KG1 (cell line): ENCODE measurements at places on chromosomes 7 and 10.
A peak's percentile ranks its signal among the peaks of the same experiment; 100 is the strongest.

DNA sequence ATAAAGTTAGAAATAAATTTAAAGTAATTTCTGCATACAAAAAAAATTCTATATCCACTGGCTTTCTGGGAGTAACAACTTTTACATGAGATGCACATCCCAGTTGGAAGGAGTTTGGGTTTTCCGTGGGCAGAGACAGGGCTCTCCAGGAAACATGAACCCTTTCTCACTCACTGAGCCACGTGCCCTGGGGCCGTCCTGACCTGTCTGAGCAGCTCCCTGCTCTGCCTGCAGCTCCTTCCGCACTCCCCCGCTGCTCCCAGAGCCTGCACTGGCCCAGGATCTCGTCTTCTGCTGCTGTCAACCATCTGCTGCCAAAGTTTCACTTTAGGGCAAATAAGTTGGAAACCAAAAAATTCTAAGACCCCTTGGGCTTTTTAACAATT, 169.1 kb downstream of the DIP2C start:
- DNase-seq: no peak

- no peak for DNase-seq
These were observed 175.6 kb downstream of the HDAC9 start for GRCh38 chr7:18671176-18671575.

- no peak for DNase-seq
These were observed 2.4 kb upstream of the MYO1G start for GRCh38 chr7:44981035-44981706.

DNA sequence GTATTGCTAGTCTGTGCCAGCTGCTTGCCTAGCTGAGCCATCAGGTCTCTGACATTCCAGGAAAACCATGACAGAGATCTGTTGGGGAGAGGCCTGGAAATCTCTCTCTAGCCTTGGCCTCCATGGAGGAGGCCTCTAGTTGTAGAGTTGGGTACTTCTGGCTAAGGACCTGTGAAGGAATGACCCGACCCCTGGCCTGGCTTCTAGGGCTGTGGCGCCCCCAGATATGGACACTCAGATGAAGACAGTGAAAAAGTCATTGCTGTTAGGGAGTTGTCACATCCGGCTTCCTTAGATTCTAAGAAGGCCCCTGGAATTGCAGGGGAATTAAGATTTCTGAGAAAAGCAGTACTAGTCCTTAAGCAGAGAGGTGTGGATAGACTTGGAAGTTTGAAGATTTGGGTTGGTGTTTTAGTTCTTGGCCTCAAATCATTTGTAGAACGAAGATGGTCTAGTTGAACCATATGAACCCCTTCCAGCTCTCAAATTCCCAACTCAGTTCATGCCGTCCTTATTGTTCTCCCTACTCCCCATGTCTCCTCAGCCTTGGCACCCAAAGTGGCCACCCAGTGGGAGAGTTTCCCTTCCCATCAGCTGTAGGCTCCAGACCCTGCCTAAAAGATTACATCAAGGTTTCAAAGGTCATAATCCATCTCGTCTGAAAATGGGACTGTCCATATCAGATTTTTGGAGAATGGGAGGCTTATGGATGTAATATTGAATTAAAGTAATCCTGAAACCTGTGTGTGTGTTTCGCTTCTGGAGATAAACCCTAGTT, 7.0 kb downstream of the HHEX start:
- DNase-seq: no peak

GRCh38 chr10:64350665-64351064, 829.5 kb downstream of the REEP3 start:
- no peak for DNase-seq

DNA sequence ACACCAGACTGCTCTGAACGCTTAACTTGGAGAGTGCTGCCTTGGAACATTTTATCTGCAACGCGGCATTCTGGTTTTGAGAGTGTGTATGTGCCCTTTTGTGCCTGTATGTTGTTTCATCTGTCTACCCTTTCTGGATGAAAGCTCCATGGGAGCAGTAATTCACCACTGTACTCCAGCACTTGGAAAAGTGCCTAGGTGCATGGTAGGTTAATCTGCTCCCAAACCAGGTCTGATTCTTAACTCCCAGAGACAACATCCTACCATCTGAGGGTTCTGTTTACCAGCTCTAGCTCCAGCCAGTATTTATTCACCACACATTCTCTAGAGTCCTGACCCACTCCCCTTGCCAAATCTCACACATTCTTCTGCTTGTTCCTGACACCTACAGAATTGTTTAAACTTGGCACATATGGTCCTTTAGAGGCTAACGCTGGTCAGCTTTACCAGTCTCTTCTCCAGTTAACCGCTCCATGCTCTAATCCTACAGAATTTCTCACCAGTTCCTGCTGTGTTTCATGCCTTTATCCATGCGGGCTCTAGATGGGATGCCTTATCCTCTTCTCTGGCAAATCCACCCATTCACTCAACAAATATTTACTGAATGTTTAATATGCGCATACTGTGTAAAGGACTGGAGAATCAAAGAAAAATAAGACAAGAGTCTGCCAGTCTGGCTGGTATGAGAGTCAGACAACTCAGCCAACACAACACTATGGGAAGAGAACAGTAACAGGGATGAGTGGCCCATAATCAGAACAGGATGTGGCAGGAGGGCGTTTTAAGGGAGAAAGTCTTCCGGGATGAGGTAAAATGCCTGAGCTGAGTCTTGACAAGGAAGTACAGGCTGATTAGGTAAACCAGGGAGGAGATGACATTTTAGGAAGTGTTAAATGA, 46.3 kb downstream of the MTPN start:
- no peak for DNase-seq

DNA sequence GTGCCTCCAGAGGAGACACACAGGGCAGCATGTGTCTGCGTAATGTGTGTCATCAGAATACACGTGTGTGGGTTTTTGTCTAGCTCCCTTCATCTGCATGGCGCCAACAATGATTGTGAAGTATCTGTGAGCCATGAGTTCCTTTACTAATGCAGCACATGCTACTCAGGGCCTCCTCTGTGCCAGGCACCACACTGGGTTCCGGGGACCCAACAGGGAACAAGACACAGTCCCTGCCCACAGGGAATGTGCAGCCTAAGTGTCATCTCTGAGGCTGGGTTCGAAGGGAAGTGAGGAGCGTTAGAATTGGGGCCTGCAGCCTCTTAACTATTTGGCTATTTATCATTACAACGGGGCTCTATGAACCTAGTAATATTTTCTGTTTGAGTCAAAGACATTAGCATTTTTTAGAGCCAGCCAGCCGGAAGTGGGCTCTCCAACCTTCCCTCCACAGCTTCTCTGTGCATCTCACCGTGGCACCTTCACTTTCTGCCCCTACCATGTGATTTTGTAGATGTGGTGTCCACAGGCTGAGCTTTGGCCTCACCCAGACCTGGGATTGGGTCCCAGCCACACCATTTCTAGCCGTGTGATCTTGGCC, 43.9 kb upstream of the SRGN start:
- DNase-seq: no peak

- DNase-seq: no peak
These were observed 509.5 kb downstream of the PLXNA4 start for GRCh38 chr7:132066761-132067171.

- no peak for DNase-seq
These were observed 48.1 kb downstream of the PDLIM1 start for GRCh38 chr10:95242581-95243317.

GRCh38 chr7:138833596-138833995, 35.6 kb upstream of the ATP6V0A4 start:
- no peak for DNase-seq

GRCh38 chr10:76404531-76404930, 973.1 kb downstream of the LRMDA start:
- DNase-seq: no peak

DNA sequence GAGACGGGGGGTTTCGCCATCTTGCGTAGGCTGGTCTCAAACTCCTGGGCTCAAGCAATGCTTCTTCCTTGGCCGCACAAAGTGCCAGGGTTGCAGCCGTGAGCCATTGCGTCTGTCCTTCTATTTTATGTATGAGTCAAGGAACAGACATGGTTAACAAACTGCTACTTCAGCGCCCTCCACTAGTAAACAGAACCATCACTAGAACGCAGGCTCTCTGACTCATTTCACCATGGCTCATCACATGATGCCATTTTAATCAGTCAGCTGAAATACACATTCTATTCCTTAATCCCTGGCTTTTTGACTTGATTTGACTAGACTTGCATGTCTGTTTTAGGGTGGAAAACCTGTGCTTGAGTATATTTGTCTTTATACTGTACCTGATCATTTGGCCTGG, 41.3 kb downstream of the CELF2 start:
- DNase-seq: no peak

DNA sequence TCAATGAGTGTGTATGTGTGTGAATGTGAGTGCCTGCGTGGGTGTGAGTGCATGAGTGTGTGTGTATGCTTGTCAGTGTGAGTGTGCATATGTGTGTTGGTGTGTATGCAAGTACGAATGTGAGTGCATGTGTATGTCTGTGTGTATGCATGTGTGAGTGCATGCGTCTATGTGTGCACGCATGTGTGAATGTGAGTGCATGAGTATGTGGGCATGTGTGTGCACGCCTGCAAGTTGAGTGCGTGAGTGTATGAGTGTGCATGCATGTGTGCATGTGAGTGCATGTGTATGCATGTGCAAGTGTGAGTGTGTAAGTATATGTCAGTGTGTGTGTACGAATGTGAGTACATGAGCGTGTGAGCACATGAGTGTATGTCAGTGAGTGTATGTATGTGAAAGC, 399.6 kb downstream of the PLXNA4 start:
- no peak for DNase-seq

- peak; percentile 36 for DNase-seq
These were observed 41.5 kb upstream of the NMT2 start for GRCh38 chr10:15209827-15210509.

GRCh38 chr10:30600005-30600404, 29.5 kb downstream of the LYZL2 start:
- DNase-seq: no peak

DNA sequence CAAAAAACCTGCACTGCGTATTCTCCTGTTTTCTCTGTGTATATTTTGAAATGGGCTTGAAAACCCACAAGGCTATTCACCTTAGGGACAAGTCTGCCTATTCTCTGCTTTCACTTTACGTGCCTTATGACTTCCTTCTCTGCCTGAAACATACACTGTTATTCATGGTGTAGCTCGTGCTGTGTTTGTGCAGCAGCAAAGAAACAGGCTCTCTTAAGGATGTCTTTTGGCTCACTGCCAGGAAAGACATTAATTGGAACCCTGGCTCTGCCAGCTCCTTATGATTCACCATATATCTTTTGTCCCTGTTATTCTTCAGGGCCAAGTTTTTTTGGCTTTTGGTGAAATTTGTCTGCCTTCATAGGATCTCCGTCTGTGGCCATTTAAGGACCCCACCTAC, 92.4 kb downstream of the TMEM106B start:
- DNase-seq: no peak

GRCh38 chr10:93437086-93437945, 44.8 kb downstream of the MYOF start:
- no peak for DNase-seq
